Pulmonary artery endothelial cell (primary cell): ENCODE measurements at places on chromosomes 12 and 14.

GRCh38 chr14:73817020-73817655 lies 34.5 kb upstream of the PTGR2 start:
- no peak for DNase-seq

- no peak for DNase-seq
These were observed 68.3 kb downstream of the DYRK2 start for GRCh38 chr12:67716817-67717216.

- DNase-seq, result no peak
These were observed 126.9 kb upstream of the AMIGO2 start for GRCh38 chr12:47206450-47207339.

DNA sequence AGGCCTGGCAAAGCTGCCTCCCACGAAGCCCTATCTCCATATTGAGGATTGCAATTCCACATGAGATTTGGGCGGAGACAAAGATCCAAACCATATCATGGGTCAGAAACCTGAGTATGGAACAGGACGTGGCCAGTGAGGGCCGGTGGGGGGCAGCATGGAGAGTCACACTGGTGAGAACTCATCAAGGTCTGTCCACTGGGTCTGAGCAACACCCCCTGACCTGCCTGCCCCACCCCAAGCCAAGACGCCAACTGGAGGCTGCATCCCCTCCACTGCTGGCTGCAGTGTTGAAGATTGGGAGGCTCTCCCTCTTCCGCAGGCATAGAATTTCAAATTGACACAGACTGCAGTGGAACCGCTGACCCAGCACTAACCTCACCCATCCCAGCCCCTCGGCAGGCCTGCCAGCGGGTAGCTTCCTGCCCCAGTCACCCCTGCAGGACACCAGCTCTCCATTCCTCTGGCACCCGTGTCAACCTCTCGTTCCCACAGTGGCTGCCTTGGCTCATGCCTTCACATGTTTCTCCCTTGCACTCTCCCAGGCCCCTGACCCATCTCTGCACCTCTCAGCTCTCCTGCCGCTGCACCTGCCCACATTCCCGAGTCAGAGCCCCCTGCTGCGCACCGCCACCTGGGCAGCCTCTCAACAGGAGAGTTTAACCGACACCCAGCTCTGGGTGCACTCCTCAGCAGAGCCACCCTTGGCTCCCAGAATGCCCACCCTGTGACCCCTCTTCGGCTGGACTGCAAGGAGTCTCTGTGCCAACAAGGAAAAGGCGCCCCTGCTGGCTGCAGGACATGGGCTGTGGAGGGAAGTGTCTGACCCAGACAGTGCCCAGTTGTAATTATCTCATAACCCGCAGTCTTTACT lies 45.2 kb upstream of the PPP2R5C start:
- no peak for DNase-seq

GRCh38 chr12:106633451-106633823 lies 50.6 kb downstream of the RFX4 start:
- DNase-seq, result no peak

GRCh38 chr12:123877968-123878367 lies 94.7 kb downstream of the CCDC92 start:
- no peak for DNase-seq

- DNase-seq, result no peak
These were observed 8.3 kb upstream of the SPTSSA start for GRCh38 chr14:34470319-34470718.

DNA sequence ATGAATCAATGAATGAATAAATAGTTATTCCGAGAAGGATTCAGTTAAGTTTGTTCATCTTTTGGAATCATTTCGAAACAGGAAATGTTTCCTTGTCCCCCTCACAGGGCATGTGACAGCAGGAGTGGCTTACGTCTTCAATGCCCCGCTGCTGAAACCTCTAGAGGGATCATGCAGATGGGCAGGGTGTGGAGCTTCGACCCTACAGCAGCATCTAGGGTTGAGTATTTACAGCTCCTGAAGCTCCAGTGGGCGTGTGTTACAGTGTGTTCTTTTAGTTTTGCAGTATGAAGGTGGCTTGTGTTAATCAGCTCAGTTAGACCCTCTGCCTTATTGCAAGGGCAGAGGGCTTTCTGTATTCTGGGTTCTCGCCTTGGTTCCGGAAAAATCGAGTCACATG lies 2.6 kb downstream of the NAV3 start:
- no peak for DNase-seq

GRCh38 chr12:105041186-105041585 lies 43.1 kb downstream of the ALDH1L2 start:
- no peak for DNase-seq

- DNase-seq, result no peak
These were observed 1.1 kb downstream of the SMIM10L1 start for GRCh38 chr12:11171969-11172675.

DNA sequence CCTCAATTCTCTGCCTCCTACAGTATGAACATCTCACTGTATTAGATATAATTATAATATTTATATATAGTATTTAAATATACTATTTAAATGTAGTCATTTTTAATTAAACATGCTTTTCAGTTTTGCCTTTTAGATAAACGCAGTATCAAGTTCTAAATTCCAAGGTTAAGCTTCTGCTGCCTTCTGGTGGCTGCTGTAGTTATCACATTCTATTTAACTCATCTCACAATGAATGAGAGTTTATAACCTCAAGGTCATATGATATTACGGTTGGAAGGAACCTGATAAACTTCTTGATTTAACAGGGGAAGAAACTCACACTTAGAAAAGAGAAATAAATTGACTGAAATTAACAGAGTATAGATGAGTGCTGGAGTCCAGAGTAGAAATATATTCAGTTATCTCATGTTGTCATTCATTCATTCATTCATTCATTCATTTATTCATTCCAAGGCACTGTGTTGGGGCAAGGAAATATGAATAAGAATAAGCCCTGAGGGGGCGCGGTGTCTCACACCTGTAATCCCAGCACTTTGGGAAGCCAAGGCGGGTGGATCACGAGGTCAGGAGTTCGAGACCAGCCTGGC lies 31.9 kb downstream of the GUCY2C start:
- DNase-seq, result no peak

DNA sequence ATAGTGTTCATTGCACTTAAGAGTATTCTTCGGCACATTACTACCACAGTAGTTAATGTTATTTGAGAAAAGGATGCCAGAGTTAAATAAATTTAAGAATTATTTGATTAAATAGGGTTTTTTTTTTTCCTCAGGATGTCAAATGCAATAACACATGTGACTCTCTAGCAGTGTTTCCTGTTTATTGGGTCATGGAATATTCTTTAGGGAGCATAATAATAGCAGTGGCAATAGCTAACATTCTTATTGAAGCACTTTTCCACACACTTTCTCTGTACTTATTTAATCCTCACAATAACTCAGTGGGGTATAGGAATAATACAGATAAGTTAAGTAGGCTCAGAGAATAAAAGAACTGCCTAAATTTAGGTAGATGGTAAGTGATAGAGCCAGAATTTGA lies 44.3 kb downstream of the SCYL2 start:
- DNase-seq, result no peak

GRCh38 chr12:45775465-45775864 lies 46.0 kb downstream of the ARID2 start:
- DNase-seq, result no peak

DNA sequence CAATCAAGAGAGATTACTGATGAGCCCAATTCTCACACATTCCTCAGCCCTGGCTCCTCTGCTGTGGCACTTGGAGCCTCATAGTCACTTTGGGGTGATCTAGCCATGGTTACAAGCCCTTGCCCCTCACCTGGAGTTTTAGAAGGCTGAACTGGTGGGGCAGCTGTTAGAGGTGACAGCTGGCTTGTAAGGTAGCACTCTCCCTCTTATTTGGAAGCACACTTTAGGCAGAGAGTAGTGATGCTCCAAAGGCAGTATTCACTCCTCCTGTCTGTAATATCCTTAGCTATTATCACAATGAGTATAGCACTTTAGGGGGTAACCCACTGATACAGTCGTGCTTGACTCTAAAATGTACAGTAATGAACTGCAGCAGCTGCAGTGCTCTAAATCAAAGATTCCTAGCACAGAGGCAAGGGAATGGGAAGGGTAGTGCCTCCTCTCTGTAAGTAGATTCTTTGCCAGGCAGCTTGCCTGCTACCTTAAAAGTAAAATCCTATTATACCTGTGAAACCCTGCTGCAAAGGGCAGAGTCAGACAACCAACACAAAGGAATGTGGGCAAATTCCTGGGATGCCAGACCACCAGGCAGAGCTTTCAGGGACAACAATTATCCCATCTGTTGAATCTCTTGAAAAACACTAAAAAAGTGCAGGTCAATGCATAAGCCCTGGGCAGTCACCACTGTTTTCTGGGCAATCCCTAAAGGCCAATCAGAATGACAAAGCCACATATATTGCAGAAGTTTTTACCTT lies 336.3 kb downstream of the NOVA1 start:
- DNase-seq, result no peak

DNA sequence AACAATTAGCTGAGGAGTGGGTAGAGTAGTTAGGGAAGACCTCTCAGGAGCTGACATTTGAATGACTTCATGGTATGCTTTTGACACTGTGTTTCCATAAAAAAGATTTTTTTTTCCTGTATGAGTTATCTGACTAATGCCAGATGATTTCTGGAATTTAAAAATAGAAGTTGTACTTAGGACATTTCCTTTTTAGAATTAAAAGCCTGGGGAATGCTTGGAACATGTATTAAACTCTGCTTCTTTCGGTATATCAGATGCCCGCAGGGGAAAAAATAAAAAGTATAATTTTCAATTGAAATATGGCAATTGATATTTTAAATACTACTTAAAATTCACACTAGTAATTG lies 41.1 kb downstream of the BRMS1L start:
- DNase-seq, result no peak

DNA sequence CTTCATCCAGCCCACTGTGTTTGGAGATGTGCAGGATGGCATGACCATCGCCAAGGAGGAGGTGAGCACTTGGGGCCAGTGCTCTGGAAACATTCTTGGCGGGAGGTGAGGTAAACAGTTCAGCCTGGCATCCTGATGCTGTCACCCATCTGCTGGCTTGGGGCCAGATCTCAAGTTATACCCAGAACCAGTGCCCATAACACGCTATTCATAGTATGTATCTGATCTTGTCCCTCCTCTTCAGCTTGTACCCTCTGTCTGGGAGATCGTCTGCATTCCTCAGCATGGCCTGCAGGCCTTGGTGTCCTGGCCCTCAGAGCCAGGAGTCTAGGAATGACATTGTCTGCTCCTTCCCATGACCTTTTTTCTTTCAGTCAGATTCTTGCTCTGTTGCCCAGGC lies 31.4 kb downstream of the ALDH2 start:
- DNase-seq, result no peak

- no peak for DNase-seq
These were observed 60.5 kb downstream of the BTG1 start for GRCh38 chr12:92085040-92085735.

DNA sequence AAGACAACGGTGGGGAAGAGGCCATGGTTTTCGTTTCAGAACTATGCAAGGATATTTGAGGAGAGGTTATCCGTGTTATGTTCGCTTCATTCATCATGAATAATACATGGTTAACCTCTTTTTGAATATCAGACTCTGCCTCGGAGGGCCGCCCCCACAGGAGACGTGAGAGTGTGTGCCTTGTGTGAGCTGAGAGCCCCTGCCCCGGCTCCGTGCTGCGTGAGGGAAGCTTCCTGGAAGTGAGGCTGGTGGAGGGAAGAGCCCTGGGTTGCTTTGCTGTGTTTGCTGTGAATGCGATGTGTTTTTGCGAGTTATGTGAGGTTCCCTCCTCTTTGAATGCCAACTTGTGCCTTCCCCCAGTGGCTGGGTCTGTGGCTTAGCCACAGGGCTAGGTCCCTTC lies 146.0 kb upstream of the RTL1 start:
- DNase-seq, result no peak

GRCh38 chr12:62891805-62892549 lies 43.0 kb downstream of the PPM1H start:
- no peak for DNase-seq

DNA sequence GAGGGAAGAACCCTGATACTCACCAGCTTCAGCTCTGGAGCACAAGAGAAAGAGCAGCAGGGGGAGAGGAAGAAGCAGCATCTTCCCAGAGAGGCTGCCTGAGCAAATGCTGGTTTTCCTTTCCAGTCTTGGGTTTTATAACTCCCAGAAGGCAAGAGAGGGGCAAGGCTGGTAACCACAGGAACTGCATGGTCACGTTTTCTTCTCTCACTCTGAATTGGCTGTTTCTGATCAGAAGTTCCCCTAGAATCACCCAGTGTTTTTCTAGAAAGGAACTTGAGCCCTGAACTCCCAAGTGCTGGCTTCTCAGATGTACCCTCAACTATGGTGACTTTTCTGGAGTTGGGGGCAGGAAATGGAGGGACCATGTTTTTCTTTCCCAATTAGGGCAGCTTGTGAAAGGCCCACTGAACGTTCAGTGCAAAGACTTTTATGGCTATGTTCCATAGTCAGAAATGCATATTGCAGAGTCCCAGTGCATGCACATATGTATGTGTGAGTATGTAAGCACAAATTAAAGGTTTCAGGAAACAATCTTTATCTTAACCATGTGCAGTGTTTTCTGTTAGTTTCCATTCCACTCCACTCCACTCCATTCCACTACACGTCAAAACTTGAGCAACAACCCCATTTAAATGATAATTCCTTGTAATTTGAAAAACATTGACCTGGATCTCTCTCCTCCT lies at the start of gene CMA1:
CMA1 (minus strand) TSS at position 111 of the 686 bp plus-strand sequence; CDS start at position 81, 30 bp downstream.
- DNase-seq, result no peak

DNA sequence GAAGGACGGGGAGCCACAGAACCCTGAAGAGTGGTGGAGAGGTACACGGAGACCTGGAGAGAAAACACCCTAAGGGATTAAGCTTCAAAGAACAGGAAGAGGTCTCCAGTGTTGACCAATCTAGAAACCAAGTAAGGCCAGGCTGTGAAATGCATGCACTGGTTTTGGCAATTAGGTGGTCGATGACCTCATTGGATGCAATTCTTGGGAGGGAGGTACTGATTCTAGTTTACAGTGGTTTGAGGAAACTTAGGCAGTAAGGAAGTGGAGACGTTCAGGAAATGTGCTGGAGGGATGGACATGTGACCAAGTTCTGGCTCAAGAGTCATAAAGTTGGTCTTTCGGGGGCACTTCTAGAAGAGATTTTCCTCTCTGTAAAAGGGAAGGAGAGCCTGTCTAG lies 91.3 kb upstream of the CEP83 start:
- DNase-seq, result no peak

- no peak for DNase-seq
These were observed 197.7 kb upstream of the CCDC196 start for GRCh38 chr14:66288511-66288910.

DNA sequence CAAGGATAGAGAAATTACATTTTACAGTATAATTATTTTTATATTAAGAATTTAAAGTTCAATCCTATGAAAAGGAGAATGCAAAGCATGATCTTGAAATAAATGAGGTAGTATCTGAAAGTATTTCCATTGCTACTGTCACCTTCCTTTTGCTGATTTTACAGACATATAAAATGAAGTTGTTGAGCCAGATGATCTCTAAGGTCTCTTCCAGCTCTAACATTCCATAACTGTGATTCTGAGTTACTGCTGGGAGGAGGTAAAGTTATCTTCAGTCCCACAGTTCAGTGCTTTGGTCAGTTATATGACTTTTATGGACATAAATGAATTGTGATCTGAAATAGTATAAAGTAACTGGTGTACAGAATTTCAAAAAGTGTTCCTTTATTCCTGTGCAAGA lies 52.8 kb downstream of the SLC38A6 start:
- no peak for DNase-seq

GRCh38 chr14:34113005-34113511 lies 162.2 kb upstream of the EGLN3 start:
- DNase-seq, result no peak
